ENCODE measurements at places on chromosomes 5 and 9.

DNA sequence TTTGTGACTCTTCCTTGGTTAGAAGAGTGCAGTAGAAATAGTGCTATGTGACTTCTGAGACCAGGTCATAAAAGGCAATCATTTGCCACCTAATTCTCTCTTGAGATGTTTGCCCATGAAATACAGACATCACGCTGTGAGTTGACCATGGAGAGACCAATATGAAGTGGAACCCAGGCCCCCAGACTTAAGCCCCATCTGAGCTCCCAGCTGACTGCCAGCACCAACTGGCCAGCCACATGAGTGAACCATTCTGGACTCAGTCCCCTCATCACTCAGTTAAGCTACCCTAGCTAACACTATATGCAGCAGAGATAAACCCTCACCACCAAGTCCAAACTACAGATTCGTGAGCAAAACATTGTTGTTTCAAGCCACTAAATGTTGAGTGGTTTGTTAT lies 60.7 kb upstream of the NIPBL start:
- DNase-seq = no peak

DNA sequence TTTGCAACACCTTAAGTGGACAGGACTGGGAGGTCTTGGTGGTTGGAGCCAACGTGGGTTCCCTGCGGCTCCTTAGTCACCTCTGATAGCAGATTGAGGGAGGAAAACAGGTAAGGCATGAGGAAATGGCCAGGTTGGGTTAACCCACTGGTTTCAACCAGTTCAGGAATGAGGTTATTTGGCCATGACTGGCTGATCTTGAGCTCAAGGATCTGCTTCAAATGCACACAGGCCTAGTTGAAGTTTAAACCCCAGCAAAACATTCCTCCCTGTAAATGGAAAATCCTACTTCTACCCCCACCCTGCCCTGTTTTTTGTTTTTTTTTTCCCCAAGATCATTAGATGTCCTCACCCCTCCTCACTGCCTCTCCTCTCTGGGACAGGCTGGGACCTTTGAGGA lies 3.2 kb upstream of the NUP214 start:
- DNase-seq = no peak

GRCh38 chr9:134644725-134645606 lies 3.4 kb downstream of the COL5A1 start:
- DNase-seq = no peak

DNA sequence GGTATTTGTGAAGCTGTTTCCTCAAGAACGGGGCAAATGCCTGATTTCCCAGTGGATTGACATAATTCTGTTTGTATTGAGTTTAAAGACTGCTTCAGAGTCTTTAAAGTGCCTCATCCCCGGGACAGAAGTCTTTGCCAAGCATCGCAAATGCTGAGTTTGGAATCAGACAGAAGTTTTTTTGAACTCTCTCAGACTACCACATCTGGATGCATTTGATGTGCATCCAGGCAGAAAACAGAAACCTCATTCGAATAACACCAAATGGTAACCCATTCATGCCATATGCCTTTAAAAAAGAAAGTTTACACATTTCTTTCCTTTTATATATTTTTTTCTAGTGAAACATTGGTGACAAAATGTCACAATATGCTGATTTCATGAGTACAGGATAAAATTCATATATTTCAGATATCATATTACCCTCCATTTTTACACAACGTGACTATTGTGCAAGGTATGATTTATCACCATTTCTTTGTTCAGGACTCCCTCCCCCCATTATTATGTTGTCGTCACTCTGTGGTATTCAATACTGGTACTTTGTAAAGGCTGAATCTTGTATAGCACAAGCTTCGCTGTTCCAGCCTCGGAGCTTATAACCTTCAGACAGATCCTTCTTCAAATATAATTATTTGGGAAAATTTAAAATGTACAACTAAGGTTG lies 91.1 kb downstream of the ZNF608 start:
- no peak for DNase-seq

DNA sequence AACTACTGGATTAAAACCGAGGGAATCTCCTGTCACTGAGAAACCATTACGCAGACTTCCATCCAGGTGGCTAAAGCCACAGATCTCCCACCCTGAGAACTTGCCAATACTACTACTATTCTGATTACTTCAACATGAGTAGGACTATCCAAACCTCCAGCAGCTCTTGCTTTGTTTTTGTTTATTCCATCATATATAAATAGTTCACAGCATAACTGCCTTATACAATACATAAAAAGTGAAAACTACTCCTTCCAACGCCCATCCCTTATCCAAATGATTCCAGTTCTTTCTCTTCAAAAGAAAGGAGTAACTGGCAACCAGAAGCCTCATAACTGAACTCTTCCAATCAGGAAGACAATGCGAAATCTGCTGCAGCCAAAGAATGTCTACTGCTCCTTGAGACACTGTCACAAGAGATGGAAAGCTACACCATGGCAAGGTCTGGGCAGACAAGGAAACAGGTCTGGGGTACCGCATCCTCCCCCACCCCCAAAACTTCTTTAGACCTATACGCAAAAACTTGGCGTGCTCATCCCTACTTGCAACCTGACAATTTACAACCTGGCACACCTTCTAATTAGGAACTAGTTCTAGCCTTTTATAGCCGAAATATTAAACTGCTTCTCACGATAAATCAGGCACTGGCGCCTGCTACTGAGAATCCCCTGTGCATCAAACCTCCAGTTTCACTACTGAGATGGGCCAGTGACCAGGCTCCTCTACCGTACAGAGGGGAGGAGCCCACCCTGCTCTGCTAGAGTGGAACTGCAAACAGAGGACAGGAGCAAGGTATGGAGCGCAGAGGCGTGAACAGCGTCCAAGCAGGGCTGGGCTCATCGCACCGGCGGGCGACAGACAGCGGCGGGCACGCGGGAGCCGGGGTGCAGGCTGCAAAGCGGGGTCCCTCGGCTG lies 986 bp downstream of the PLPP1 start:
- DNase-seq = no peak

GRCh38 chr9:123568691-123569688 lies 213.0 kb downstream of the CRB2 start:
- no peak for DNase-seq

DNA sequence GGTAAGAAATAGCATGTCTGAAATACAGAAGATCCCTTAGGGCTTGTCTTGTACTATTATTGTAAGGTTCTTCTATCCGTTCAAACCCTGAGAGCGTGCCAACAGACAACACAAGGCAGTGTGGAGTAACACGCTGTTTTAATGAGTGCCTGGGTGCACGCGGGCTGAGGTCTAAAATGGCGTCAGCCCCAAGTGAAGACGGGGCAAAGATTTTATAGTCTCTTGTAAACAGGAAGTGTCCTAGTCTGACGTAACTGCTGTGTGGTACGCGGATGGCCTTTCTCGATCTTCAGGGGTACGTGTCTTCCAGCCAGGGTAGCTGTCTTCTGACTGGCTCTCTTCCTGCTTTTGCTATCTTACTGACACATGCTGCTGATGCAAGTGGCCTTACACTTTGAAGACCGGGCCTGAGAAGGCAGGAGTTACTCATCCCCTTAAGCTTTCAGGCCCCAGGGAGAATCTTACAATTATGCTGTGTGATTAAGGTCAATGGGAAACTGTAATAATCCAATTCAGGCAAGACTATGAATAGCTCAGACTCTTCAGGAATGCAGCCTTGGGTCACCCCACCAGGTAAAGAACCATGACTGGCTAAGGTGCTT lies 1812.0 kb upstream of the CDH9 start:
- no peak for DNase-seq

- peak; percentile 48 for DNase-seq
Measured at GRCh38 chr9:5869315-5870019, 21.2 kb upstream of the MLANA start.

GRCh38 chr9:79672236-79672635 lies 100.5 kb downstream of the TLE4 start:
- DNase-seq = no peak

DNA sequence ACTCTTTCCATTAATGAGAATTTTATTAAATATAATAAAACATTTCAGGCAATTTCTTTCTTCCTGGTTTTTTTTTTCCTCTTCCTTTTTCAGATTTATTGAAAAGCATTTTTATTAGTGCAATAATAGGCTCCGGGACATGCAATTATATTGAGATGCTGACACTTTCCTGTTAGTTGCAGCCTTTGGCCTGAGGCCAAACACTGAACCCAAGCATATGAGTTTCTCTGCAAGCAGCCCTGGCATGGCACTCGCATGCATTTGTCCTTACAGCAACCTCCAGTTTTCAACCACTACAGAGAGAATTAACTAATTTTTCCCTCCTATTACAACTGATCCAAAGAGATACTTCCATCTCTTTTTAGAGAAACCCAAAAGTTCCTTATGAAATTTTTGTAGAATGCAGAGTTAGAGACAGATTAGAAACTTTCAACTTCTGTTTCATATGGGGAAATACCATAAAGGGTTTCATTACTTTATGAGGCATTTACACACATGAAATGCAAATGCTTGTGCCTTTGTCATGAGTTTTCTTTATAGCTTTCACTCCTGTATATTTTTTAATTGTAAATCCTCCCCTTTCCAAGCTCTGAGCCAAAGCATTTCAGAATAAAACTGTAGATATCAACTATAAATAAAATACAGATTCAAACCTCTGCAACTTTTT lies 183.0 kb downstream of the CETN3 start:
- no peak for DNase-seq

DNA sequence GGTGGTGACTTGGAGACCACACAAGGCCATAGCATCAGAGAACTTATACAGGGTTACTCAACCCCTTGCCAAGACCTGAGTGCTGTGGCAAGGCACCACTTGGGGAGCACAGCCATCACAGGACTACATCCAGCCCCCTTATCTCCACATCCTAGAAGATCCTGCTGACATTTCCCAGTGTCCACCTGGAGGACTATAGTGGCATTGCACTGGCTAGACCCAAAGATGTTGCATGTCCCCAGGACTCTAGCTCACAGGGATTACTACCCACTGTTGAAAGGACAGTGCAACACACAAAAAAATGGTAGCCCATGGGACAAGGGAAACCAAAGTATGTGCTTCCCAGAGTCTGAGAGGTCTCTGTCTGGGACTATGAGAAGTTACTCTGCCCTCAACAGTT lies 411.1 kb upstream of the NUDT12 start:
- DNase-seq = no peak

DNA sequence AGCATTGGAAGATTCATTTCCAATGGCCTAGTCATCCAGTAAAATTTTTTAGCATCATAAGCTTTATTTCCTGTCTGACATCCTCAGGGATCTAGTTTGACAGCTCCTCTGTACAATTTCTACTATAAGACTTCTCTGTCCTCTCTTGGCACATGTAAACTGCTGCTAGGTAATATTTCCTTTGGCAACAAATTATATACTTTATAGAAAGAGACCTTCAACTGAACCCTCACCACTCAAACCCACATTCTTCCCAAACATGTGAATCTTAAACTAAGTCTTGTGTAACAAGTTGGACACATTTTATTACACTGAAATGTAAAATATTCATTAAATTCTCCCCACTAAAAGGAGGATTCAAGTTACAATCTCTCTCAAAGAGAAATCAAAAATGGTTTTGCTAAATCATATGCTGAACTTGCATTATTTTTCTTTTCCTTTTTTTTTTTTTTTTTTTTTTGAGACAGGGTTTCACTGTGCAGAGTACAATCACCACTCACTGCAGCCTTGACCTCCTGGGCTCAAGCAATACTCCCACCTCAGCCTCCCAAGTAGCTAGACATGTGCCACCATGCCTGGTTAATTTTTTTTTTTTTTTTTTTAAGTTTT lies 36.9 kb downstream of the SCAI start:
- DNase-seq = no peak

DNA sequence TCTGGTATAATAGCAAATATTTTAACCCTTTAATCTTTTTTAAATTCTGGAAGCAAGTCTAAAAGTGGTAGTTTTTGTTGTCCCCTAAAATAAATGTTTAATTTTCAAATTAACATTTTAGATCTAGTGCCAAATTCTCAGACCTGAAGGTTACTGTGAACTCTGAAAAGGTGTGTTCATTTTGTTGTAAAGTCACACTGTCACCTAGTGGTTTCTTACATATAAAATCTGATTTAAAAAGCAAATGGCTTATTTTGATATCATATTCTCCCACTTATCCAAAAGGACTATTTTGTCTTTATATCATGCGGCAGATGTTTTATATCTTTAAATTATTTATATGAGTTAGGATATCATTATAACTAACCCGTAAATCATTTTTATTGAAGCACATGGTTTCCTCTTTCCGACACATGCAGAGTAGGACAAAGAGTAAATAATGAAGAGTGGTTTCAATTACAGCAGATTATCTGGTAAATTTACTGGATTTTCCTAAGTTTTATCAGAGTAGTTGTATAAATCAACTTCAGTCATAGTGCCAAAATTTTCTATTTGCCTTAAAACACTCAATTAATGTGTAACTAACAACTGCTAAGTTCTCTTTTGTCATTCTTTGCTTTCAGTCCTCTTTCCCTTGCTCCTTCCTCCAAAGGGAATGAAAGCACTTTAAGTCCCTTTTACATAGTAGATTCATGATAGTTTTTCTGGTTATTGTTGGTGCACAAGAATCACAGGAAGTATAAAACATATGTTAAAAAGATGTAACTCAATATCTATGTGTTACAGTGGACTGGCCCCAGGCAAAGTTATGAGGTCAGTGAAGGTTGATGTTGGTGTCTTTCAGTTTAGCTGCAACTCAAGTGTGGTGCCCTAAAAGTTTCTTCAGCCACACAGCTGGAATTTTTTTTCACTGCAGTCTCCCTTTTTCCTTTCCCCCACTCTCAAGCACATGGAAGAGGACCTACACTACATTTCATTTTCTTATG lies 189.6 kb downstream of the COX7C start:
- no peak for DNase-seq

GRCh38 chr9:127131871-127132270 lies 9.4 kb upstream of the ANGPTL2 start:
- no peak for DNase-seq

DNA sequence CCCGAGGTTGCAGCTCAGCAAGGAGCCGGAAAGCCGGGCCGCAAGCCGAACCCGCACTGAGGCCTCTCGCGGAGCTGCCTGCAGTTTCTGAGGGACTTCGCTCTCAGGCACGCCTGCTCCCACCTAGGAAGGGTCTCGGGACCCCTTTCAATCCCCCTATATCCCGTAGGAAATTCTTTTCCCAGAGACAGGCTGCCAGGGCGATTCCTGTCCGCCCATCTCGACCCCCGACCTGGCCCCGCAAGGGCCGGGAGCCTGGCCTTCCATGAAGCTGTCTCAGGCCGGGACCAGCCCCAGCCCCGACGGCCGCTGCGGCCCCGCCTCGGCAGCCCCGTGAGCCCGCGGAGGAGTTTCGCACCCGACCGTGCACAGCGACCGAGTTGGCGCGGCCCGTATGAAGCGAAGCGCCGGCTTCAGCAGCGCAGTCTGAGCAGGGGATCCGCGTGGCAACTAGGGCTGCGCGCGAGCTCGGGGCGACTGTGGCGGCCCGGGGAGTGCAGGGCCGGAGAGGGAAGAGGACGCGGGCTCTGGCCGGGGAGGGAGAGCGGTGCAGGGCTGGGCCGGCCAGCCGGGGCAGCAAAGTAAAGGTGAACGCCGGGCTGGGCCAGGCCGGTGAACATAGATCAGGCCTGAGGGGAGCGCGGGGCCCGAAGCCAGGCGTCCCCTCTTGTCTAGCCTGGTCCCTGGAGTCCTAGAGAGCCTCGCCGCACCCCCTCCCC lies 977 bp upstream of the PRDM12 start:
- peak; percentile 44 for DNase-seq

Measured in stimulated activated CD4-positive, alpha-beta T cell treated with anti-CD3 and anti-CD28 coated beads, Interleukin-15, amount 100 ng/mL, for 24 hours (primary cell).